ENCODE measurements at places on chromosomes 4 and X. TPM values are rescaled to one million over a fixed set of nuclear protein-coding genes. Genes with fewer than 3 reads are reported as not detected.

- DNase-seq, result no peak
These were observed 17.0 kb upstream of the STX18 start for GRCh38 chr4:4558881-4559280.

DNA sequence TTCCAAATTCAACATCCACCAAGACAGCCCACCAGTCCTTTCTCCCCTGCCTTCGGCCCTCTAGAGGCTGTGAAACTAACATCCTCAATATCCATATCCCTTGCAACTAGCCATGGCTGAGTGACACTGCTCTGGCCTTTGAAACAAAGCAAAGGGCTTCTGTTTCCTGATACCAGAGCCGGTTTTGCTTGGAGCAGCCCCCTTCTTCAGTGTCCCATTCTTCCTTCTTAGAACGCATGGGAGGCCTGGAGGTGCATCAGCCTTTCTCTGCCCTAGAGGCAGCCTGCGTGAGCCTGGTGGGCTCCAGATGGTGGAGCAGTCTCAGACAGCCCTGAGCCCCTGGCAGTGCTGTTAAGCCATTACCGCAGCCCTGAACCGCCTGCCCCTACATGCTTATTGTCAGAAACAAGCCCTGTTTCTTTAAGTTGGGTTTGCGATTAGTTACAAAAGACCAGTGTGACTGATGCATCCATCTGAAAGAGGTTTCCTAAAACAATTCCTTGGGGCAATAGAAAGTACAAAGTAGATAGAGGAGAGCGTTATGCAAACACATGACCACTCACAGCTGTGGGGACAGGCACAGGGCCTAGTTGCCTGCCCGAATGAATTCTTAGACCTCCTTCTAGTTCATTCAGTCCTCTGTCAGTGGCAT lies 74.1 kb downstream of the EVC start:
- no peak for DNase-seq

DNA sequence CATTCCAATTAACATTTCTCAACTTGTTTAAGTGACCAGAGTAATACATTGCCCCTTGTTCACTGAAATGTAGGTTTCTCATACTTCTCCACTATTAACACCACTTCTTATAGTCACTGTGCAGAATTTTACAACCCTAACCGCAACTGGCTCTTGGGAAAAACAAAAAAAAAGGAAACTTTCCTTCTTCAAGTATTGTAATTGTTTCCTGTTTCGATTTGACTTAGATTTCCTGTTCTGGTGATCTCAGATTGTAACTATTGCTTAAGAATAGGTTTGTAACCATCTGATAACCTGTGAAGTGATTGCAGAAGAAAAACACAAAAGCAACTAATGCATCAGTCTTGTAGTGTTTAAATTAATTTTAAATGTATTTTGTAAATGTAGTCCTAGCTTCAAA lies 594.7 kb upstream of the GALNT7 start:
- DNase-seq, result no peak

- no peak for DNase-seq
These were observed 5.3 kb upstream of the IDS start for GRCh38 chrX:149510386-149510785.

DNA sequence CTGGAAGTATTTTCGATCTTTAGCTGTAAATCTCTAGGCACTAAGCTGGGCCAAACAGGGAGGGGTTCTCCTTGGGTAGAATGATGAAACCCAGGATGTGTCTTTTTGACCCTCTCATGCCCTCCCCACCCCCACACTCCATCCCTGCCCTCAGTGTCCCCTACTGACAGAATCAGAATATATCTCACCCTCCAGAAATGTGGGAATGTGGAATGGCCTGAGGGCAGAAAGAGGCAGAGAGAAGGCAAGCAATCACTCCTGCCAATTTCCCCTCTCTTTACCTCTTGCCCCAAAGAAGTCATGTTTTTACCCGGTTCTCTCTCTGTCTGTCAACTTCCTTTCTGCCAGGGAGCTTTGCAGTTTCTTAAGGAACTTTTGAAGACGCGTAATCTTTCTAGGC lies 34.4 kb downstream of the RAP2C start:
- DNase-seq, result no peak

DNA sequence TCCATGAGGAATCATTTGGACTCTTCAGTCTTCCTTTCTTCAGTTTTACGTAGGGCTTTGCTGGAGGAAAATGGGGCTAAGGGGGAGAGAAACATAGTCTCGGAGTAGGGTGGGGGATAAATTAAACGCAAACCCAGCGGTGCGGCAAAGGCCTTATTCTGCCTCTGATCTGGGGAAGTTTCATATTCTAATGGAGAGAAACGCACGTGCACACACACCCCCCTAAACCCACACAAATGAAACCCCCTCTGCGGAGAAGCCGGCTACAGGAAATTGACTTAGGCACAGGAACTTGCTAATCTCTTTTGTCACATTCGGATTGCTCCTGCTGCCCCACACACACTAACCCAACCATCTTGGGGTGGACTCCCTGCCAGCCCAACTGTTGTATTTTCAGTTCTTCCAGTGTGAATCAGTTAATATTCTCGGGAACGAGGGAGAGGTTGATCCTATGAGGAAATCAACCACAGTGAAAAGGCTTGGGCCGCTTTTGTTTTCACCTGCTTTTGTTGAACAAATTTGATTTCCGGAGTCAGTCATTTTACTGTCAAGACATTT lies at the start of gene RHOH:
Gene RHOH (plus strand): TSS at position 308 of the 558 bp plus-strand sequence. CDS start 46,356 bp downstream, outside the sequence.
- peak; percentile 55 for DNase-seq

DNA sequence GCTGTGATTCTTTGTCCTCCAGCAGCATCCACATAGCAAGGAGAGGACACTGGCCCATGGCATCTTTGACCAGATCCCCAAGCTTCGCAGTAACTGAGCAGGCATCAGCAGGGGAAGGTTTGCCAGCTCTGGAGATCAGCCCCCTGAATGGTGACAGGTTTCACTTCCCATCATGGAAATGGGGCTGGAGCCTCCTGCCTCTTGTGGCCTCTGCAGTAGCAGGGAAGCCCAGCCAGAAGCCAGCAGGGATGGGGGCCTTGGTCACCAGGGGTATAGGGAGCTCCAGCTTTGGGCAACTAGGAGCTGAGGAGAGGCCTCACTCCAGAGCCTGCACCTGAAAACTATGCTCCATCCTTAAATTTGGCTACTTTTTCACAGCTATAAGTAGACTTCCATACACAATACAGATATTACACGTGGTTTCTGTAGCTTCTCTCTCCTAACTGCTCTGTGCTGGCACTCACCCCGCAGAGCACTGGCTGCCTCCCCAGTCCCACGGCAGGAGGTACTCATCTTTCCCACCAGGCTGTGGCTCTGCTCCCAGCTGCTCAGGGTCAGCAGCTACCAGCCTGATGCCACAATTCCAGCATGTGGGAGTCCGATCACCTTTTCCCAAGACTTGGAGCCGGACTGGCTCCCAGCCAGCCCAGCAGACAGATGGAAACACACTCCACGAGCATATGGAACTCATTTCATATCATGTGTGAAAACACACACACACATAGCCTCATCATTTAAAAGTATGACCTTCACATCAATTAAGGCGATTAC lies 2.8 kb downstream of the TMEM271 start:
- no peak for DNase-seq

DNA sequence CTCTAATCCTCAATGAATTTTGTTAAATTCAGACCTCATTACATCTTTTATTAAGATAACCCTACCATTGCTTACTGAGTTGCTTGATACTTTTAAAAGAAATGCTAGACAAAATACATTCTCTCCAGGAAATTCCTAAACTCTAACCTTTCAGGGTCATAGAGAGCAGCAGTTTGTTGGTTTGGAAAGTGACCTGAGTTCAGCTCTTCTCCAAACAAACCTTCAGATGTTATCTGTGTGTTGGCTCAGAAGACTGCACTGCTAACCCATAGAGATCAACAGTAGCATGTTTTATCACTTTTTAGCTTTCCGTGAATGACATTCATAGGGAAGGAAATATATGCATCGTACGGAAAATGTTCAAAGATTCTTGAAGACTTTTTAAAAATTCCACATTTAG lies 101.8 kb upstream of the VEGFC start:
- no peak for DNase-seq

GRCh38 chr4:24867766-24868296 lies 45.0 kb downstream of the CCDC149 start:
- DNase-seq, result no peak

DNA sequence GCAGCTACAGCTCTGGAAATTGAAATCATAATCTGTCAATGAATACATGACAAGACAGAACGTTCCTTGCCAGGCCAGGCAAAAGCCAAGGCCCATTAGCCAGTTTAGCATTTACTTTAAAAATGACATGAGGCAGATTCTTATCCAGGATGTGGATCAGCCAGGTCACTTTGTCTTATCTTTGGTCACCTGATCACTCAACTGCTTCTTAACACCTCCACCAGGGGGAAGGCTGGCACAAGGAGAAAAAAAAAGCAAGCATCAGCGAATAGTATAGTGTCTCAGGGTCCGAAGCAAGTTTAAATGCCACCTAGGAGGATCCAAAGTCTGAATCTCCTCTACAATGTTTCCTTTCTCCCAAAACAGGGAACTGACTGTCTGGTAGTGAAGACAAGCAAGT lies 18.8 kb downstream of the ATP1B4 start:
- DNase-seq, result no peak

- no peak for DNase-seq
These were observed 21.9 kb downstream of the MED28 start for GRCh38 chr4:17636341-17636695.

- DNase-seq, result no peak
These were observed 14.1 kb downstream of the RPGR start for GRCh38 chrX:38313190-38313589.

DNA sequence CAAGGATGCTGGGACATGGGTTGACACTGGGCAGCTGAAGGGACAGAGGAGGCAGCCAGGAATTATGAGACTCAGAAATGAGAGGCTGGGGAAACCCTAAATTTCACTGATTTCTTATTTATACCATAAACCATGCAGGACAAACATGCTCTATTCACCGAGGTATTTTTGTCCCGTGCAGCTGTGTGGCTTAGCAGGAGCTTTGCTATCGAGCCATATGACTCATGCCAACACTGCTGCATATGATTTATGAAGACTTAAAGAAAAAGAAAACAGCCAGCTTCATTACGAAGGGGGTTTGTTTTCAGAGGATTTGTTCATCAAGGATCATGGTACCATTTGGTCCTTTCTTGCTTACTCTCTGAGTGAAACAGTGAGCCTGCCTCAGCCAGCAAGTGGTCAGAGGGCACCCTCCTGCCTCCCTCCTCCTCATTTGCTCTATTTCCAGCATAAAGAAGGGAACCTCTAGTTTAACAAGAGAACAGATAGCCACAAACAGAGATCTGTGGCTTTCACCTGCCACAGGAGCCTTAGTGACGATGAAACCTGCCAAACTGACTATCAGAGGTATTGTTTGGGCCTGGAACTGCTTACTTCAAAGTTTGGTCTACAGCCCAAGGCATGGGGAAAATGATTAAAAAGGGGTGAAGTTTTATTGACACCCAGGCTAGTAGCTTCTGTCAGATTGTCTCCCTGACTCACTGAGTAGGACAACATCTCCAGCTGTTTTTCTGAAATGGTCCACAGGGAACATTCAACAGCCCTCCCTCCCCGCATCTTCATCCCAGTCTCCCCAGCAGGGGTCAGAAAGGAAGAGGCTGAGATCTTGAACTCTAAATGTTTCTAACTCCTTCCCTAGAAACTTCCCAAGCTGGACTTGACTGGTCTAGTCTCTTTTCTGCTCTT lies 80.1 kb upstream of the MAML3 start:
- DNase-seq, result no peak

DNA sequence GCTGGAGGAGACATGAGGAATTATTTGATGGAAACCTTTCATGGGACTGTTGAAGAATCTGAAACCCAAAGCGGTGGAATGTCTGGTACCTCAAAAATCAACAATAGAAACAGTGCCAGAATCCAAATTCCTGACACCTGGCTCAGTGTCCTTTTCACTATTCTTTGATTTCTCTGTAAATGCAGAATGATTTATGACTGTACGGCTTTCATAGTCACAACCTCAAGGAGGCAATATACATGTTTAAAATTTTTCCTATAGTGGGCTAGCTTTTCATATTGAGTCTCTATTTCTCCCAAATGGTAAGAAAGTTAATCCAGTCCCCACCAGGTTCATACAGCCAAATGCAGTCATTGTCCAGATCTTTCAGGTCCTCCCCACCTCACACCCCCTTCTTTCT lies 19.3 kb downstream of the DAPP1 start:
- no peak for DNase-seq

GRCh38 chr4:149095811-149096210 lies 653.6 kb upstream of the NR3C2 start:
- no peak for DNase-seq

DNA sequence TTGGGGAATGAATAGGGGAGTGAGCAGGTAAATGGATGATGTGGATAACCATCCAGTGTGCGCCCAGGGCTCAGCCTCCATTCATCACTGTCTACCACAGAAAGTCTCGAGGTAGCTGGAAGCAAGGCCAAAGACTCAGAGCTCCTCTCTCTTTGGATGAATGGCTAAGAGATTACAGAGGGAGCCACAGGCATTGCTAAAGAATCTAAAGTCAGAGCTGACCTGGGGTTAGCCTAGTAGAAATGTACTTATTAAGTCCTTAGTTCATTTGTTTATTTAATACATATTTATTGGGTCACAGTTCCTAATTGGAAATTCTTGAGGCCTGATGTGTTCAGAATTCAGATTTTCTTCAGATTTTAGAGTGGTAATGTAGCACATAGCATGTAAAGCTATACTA lies 88.7 kb upstream of the HPF1 start:
- DNase-seq, result no peak

Gene PABPC1L2A
- total RNA-seq, result not detected

Gene ZNF280C
- 9.1 TPM for total RNA-seq

Gene SLC9A7
- total RNA-seq, result 44.5 TPM

Gene EGF
- not detected for total RNA-seq

Gene CCDC120
- 7.9 TPM for total RNA-seq

Gene TKTL1
- not detected for total RNA-seq

Gene DSPP
- not detected for total RNA-seq

Gene SCML2
- 2.1 TPM for total RNA-seq

Gene F8A3
- total RNA-seq, result 9.4 TPM

Gene MTTP
- 0.27 TPM for total RNA-seq
